ENCODE measurements at places on chromosomes 6 and 20.

DNA sequence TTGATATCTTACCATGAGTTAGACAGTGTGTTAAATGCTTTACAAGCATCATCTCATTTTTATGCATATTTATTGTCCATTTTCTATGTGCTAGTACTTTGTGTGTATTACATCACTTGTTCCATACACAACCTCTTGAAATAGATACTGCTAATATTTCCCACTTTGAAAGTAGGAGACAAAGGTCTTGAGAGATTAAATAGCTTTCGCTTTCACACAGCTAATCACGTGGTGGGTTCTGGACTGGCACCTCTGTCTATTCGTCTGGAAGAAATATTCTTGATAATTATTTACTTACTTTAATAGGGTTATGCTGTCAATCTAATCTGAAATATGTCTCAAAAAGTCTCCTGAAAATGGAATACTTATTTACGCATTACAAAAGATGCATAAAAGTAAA lies 30.2 kb downstream of the EPHA7 start:
- DNase-seq = no peak

DNA sequence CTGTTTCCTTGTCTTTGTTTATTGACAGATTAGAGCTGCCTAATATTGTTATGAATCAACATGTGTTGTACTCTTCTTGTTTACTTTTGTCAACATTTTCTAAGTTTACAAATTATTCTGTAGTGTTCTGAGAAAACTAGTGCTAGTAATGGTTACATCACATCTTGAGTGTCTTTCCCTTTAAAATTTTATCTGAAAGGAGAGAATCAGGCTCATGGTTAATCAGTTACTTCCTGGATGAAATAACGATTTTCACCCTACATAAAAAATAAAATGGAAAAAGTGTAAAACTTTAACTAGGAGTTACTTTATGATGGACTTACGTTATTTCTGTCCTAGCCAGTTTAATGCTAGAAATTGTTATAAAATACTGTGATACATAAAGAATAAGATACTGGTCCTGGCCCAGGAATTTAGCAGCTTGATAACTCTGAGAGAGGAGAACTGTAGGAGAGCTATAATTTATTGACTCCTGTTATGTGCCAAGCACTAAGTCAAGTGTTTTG lies 26.4 kb upstream of the BMP5 start:
- DNase-seq = no peak

- no peak for DNase-seq
These were observed 89.0 kb upstream of the CDH4 start for GRCh38 chr20:61163031-61163430.

- no peak for DNase-seq
These were observed 145.3 kb upstream of the ECI2 start for GRCh38 chr6:4280707-4281106.

DNA sequence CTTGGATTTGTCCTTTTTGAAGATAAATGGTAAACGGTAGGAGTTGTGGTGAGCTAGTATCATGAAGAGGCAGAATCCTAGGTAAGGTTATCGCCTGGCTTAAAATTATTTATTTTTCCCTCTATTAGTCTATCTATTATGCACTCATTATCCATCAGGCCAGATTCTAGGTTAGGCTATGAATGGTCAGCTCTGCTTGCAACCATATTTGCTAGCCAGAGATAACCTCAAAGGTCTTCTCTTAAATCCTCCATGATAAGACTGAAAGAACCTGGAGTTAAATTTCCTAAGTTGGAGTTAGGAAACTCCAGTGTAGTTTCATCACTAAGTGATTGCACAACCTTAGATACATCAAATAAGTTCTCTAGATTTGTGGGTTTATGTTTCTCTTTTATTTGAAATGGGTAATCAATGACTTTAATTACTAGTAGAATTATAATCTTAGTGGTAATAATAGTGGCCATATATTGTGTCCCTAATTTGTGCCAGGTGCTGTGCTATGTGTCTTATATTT lies 302.1 kb upstream of the RUNX2 start:
- DNase-seq = no peak

DNA sequence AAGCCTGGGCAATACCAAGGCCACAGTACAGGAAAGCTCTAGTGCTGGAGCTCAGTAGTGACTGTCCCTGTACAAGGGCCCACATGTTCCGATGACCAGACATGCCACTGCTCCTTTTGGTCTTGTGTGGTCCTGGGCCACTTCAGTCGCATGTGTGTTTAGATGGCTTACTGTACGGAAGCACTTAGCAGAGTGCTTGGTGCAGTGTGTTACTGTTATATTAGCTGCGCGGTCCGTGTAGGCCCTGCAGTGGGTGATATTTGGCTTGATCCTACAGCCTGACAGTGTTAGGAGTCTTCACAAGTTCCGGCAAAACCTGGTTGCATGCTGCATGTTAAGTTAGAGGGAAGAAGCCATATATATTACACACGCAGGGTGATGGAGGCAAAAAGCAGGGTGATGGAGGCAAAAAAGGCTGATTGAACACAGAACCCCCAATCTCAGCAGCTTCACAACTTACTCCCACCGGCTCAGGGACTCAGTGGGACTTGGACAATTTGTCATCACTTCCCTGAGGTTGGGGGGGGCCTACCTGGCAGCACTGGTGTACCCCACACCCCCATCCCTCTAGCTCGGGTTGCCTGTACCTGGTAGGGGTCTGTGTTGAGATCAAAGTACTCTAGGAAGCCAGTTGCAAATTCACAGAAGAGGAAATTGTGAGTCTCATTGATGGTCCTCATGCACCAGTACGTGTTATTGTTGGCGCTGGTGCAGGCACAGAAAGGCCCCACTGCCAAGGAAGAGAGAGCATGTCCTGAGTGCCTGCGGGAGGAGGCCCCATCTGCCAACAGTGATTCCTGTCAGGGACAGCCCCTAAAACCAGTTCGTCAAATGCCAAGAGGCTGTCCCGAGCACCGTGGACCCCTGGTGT lies 122.6 kb downstream of the SULF2 start:
- DNase-seq = no peak

DNA sequence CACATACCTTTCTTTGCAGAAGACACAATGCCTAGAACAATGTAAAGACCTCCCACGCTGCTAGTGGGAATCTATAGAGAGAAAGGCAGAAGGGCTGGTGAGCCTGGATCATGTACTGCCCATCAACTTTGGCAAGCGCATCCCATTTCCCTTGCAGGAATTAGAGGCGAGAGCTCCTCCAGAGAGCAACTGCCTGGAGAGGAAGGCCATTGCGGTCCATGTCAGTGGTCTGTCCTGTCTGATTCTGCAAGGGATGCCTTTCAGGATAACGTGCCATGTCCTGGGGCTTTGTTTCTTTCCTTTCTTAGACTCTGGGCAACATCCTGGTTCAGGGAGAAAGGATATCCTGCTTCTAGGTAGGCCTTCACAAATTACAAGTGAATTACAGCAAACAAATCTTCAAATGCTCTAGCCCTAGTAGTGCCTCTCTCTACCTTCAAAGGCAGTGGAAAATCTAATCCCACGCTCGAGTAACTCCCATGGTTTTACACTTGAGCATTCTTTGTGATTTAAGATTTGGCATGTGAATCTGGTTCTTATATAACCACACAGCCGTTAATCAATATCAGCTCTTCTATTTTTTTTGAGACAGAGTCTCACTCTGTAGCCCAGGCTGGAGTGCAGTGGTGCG lies 38.5 kb downstream of the GCNT2 start:
- DNase-seq = no peak

DNA sequence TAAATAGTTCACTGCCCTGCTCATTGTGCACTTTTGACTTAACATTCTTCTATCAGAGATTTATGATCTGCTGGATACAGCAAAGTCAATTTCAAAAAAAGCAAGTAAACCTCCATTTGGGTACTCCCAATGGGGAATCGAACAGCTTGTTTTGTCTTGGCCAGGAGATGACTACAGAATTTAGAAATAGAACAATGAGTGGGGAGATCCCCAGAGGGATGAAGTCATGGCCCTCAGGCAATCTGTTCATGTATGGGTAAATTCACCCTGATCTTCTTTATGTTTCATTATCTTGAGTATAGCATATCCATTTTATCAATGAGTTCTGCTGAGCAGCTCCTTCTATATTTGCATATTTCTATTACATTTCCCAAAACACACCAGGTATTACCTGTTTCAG lies 1681.9 kb downstream of the HACE1 start:
- DNase-seq = no peak

GRCh38 chr6:26233649-26234420 lies 131.2 kb upstream of the BTN3A2 start:
- peak; percentile 39 for DNase-seq

DNA sequence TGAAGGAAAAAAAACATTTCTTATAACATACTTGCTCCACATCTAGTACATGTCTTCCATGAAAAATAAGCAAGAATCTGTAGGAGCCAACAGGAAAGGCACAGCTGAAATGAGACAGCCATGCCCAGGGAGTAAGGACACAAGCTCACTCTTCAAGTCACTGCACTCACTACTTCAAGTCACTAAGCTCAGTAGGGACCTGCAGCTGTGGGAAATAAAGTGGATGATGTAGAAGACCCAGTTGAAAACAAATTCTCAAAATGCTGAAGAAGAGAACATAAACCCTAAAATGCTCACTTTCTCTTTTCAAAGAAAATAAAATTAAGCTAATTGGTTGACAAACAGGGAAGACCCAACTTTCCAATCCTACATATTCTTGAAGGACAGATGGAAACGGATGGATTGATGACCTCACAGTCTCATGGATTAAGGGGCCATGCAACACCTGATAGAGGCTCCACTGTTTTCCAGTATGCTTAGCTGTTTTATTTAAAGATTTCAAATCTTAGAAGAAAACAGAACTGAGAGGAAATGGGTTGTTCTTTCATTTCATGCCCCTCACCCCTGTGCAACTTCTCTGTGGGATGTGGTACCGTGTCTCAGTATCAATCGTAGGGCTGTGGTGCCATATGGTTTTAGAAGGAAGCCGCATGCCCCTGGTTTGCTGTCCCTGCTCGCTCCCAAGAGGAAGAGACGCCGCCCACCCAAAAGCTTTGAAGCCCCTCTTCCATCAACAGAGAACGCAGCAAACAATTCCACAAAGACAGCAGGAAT lies 133.3 kb downstream of the WDR27 start:
- no peak for DNase-seq

- no peak for DNase-seq
These were observed 4.5 kb upstream of the SGK2 start for GRCh38 chr20:43554369-43554768.

DNA sequence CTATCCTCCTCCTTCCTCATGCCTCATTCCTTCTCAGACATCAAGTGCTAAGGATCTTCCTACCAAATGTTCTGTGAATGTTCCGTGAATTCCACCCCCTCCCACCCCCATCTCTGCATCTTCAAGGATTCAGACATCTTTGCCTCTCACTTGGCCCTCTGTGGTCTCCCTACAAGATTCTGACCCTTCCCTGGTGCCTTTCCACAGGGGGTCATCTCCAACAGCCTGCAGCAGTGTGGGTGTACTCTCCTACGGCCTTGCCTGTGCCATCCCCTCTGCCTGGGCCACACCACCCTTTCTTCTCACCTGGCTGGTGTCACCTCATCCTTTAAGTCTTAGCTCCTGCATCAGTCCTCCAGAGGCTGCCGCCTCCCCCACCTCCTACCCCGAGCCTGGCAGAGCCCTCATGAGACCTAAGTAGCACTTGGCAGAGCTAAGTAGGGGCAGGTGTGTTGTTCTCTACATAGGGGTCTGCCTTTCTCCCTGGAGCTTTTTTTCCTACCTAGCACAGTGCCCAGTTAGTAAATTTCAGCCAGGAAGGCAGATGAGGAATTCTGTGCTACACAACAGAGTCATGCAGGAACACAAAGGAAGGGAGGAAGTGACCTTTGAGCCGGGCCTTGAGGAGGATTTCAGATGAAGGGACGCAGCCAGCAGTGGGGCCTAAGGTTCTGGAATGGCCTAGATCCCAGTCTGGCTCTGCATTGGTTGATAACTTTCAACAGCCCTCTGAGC lies 43.1 kb downstream of the TM9SF4 start:
- no peak for DNase-seq

DNA sequence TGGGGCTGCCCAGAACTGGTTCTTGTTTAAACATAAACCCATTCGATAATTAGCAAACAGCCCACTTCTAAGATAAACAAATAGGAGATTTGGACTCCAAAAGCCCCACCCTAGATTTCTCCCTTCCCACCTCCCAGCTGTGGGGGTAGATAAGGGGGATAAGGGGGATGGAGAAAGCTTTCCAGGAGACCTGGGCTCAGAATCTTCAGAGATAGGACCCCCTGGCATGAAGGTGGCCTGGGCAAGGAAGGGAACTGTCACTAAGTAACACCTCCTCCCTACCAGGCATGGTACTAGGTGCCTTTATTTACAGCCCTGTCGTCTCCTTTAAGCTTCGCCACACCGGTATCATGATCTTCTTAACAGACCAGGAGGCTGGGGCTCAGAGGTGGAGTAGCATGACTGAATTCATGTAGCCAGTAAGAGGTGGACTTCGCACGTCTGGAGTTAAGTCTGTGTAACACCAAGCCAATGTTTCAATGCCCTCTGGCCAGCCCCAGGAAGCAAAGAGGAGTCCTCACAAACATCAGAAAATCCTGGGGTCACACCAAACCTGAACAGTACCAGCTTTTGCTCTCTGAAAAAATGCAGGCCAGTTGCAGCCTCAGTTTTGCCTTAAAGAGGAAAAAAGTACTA lies 4.6 kb downstream of the SDC4 start:
- no peak for DNase-seq

DNA sequence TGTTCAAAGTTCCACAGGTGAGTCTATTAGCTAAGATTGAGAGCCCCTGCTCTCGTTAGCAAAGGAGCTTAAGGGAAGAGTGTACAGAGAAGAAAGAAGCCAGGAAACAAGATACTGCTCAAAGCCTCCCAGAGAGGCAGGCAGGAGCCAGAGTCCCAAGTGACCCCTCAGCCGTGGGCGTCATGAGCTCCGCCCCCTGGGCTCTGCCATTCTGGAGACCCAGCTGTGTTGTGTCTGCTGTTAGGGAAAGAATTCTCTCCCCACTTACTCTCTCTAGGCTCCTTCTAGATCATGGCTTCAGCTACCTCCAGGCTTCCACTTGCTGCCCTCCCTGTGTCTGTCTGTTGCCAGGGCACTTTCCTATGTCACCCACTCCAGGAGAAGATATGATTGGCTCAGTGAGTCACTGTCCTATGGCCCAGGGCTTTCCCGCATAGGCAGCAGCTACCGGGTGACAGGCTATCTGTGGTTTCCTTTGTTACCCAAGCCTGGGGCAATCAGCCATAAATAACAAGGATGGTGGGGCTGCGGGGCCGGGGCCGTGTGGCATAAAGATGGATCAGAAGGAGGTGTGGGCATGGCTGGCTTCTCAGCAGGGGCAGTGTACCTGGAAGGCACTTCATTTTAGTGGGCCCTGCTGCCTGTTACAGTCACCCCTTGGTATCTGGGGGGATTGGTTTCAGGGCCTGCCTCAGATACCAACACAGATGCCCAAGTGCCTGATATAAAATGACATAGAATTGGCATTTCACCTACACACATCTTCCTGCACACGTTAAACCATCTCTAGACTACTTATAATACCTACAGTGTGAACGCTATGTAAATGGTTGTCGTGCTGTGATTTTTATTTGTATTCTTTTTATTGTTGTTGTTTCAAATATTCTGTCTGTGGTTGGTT lies 118.9 kb downstream of the ARMC2 start:
- no peak for DNase-seq

GRCh38 chr6:150492507-150492906 lies 107.2 kb upstream of the PLEKHG1 start:
- no peak for DNase-seq

Data from stimulated activated CD8-positive, alpha-beta memory T cell treated with anti-CD3 and anti-CD28 coated beads, Interleukin-4, amount 100 ng/mL, for 1 hour (primary cell).